Smooth muscle cell of the umbilical artery (primary cell): ENCODE measurements at places on chromosomes 11 and 22. TPM values are rescaled to one million over a fixed set of nuclear protein-coding genes. Genes with fewer than 3 reads are reported as not detected.

Gene OR2AT4
- not detected in 2 replicates for total RNA-seq

Gene SLC22A6
- not detected in 2 replicates for total RNA-seq

Gene CREB3L1
- total RNA-seq: 61.8 and 82.1 TPM in 2 replicates

Gene CTTN
- total RNA-seq: 510 and 566 TPM in 2 replicates

Gene ALDH3B1
- total RNA-seq: 20.8 and 34.4 TPM in 2 replicates

Gene KCNC1
- not detected in 2 replicates for total RNA-seq

Gene PRSS23
- total RNA-seq: 189 and 306 TPM in 2 replicates

Gene SF3A1
- total RNA-seq: 14.3 and 39.3 TPM in 2 replicates

Gene CTSW
- total RNA-seq: not detected in 2 replicates

Gene TRIM49C
- total RNA-seq: not detected in 2 replicates

Gene ZNRF3
- total RNA-seq: 2.4 and 4.8 TPM in 2 replicates

Gene MAJIN
- total RNA-seq: under 0.01 TPM in 1 of 2 replicates, not detected in the other

Gene SPA17
- total RNA-seq: 5.0 and 8.1 TPM in 2 replicates

Gene PDE2A
- total RNA-seq: 0.30 and 1.3 TPM in 2 replicates

Gene TPH1
- 0.05 TPM in 1 of 2 replicates, not detected in the other for total RNA-seq

Gene LIPT2
- total RNA-seq: 1.4 and 3.3 TPM in 2 replicates

Gene RAG1
- 0.30 and 0.74 TPM in 2 replicates for total RNA-seq

Gene SLC22A24
- total RNA-seq: not detected in 2 replicates

Gene CLMP
- 111 and 152 TPM in 2 replicates for total RNA-seq

Gene RAB3IL1
- 2.1 and 2.3 TPM in 2 replicates for total RNA-seq

Gene OR4D5
- total RNA-seq: not detected in 2 replicates

Gene RTL10
- 10.4 and 15.8 TPM in 2 replicates for total RNA-seq

Gene THRSP
- not detected in 2 replicates for total RNA-seq

Gene LRFN4
- 10.1 and 25.9 TPM in 2 replicates for total RNA-seq

Gene SHANK3
- 0.59 and 1.0 TPM in 2 replicates for total RNA-seq

Gene OR6A2
- 0.30 and 1.2 TPM in 2 replicates for total RNA-seq

Gene CDKN1C
- 4.8 and 12.5 TPM in 2 replicates for total RNA-seq

Gene DAGLA
- 2.1 and 4.4 TPM in 2 replicates for total RNA-seq

Gene OR8J3
- total RNA-seq: not detected in 2 replicates

Gene POLR2F
- total RNA-seq: 26.1 and 39.7 TPM in 2 replicates

Gene LINC01488
- not detected in 2 replicates for total RNA-seq

Gene TRIM6
- total RNA-seq: 4.8 and 8.7 TPM in 2 replicates

Gene NRIP3
- 37.7 and 42.8 TPM in 2 replicates for total RNA-seq

Gene MGAT3
- under 0.01 and 0.09 TPM in 2 replicates for total RNA-seq
